ENCODE measurements at places on chromosomes 1 and 21.
A peak's percentile ranks its signal among the peaks of the same experiment; 100 is the strongest.

DNA sequence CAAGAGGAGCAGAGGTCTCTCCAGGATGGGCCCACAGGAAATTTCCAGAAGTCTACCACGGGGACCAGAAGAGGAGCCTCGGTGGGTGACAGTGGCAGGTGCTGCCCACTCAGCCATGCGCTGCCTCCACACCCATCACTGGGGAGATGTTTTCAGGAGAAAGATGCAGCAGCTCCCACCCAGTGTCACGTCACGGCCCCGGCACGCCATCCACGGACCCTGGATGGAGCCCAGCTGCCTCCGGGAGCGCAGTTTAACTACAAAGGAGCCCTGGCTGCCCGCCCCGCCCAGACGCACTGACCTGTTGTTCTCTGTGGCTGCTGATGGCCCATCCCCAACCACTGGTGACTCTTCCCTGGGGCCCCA is 6.8 kb downstream of the TSPEAR start:
- no peak for DNase-seq

DNA sequence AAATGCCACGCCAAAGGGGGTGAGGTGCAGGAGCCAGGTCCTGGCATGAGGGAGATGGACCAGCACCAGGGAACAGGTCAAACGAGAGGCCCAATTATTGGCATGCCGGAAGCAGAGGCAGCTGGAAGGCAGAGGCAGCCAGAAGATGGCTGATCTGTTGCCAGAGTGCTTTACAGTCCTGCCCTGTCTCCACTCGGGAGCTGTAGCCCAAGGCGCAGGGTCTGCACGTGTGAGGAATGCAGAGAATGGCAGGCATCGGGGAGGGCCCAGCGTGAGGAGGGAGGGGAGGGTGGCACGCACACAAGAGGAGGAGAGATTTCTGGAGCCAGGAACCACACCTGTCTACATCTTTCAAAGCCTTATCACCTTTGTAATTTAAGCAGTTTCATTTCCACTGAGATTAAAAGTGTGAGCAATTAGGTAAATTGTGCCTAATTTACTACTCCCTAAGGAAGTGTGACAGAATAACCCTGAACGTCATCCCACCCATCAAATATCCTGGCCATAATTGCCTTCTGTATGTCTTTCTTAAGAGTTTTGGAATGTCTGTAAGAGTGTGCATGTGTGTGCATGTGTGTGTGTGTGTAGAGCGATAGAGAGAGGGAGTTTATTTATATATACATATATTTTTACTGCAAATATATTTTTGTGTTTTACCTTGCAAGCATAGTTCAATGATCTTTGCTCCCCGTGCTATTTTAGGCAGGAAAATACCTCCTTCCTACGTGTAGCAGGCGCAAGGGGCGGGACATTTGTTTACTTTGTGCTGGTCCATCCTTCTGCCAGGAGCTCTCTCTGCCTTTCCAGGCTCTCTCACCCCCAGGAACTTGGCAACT is 125.5 kb upstream of the SERBP1 start:
- no peak for DNase-seq

GRCh38 chr1:24490101-24490781 is 12.4 kb upstream of the RCAN3 start:
- DNase-seq = no peak

- no peak for DNase-seq
Measured at GRCh38 chr1:9278116-9278515, 14.6 kb upstream of the SPSB1 start.

DNA sequence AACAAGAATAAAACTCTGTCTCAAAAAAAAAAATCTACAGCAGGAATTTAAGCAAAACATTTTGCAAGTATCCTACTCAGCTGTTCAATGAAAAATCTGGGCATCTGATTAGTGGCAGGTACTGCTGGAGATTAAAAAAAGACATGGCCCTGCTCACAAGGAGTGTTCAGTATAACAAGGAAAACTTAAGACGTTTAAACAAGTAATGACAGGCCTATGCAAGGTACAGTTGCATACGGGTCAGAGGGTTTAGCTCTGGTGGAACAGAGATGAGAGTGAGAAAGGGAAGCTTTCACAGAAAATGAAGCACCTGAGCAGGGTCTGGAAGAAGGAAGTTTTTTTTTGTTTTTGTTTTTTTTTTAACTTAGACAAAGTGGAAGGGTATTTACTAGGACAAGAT is 23.0 kb downstream of the SNRNP40 start:
- no peak for DNase-seq

- DNase-seq = no peak
Measured at GRCh38 chr1:85465786-85466134, 801 bp upstream of the DDAH1 start.

- DNase-seq = no peak
Measured at GRCh38 chr1:174219606-174220370, 60.5 kb downstream of the RABGAP1L start.

GRCh38 chr1:6011161-6011945 is 19.1 kb upstream of the NPHP4 start:
- DNase-seq = no peak

GRCh38 chr21:35303085-35303484 is 254.0 kb upstream of the RUNX1 start:
- DNase-seq = peak; percentile 91

GRCh38 chr1:243959998-243960397 is 91.1 kb upstream of the ZBTB18 start:
- no peak for DNase-seq

GRCh38 chr1:54302951-54303843 is 103.0 kb downstream of the SSBP3 start:
- DNase-seq = no peak

GRCh38 chr1:156629823-156630449 is 10.7 kb downstream of the HAPLN2 start:
- DNase-seq = no peak

GRCh38 chr21:17436626-17437111 is 76.2 kb upstream of the CXADR start:
- DNase-seq = no peak

GRCh38 chr1:36384542-36385409 is 948 bp downstream of the STK40 start:
- DNase-seq = no peak

DNA sequence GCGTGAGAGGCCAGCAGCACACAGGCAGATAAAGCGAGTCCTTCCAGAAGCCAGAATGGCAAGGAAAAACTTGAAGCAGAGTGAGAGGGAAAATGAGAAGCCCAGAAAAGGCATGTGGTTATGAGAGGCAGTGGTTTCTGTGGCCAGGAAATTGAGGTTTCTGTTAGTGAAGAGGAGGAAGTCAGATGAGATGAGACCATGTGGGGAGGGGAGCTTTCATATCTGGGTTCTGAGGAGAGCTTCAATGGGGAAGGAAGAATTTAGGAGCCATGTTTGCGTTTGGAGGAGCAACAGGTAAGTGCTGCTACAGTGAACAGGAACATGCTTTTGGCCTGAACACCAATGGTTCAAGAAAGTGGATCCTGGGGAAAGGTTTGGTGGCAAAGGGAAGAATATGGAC is 6.1 kb upstream of the CD1A start:
- no peak for DNase-seq

GRCh38 chr1:224160171-224160682 is 22.8 kb upstream of the DEGS1 start:
- no peak for DNase-seq

GRCh38 chr1:19087737-19088594 is 122.1 kb downstream of the UBR4 start:
- no peak for DNase-seq

- no peak for DNase-seq
Measured at GRCh38 chr1:153534226-153534924, 1.4 kb downstream of the S100A6 start.

GRCh38 chr1:28173151-28173979 is 3.1 kb downstream of the PTAFR start:
- DNase-seq = no peak

GRCh38 chr1:16266411-16267118 is 29.6 kb upstream of the CPLANE2 start:
- DNase-seq = no peak

GRCh38 chr21:45508607-45509565 is 33.4 kb downstream of the SLC19A1 start:
- no peak for DNase-seq

GRCh38 chr1:109618661-109619575 is 498 bp downstream of the GNAT2 start:
- DNase-seq = no peak

GRCh38 chr1:1020000-1020404 is at the start of gene AGRN:
Gene AGRN (plus strand): TSS chr1:1020120. CDS start chr1:1020173, 53 bp downstream.
- DNase-seq = no peak

GRCh38 chr1:231549733-231550447 is 21.4 kb downstream of the TSNAX start:
- DNase-seq = no peak

DNA sequence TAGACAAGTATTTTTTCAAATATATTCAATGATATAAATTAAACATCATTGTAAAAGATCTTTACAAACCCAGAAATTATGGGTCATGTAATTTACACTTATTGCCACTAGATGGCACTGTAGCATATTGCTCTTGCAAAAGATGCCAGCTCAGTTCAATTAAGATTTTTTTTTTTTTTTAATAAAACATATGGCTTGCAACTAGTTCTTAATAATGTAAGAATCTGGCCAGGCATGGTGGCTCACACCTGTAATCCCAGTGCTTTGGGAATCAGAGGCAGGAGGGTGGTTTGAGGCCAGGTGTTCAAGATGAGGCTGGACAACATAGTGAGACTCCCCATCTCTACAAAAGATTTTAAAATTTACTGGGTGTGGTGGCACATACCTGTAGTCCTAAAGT is 49.4 kb upstream of the DESI2 start:
- DNase-seq = peak; percentile 15

DNA sequence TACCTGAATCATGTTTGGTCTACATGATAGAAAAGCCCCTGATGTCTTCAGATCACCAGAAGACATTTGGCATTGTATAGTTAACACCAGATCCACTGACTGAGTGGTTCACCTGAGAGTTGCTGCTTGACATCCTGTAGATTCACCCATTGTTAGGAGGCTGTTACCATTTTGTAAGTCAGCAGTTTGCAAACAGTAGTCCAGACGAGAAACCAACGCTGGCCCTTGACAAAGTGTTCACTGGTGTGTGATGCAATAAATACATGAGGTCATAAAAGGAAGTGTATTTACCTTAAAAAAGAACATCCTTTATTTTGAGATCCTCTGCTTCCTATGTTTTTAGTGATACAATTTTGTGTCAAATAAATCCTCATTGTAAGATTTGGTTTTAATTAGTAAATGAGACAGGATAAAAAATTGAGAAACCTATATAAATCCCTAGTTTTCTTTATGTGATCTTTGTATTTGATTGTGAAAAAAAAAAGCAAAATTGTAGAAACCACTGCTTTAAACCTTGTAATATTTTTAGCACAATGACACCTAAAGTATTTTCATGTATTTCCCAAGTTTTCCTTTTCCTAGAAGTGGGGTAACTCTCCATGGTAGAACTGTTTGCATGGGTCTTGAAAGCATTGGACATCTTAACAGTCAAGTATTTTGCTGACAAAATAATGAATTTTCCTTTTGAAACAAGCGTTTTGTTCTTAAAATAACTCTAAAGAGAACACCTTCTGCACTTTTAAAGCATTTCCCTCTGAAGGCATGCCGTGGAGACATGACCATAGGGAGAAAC is 204.3 kb downstream of the FGGY start:
- DNase-seq = no peak

GRCh38 chr1:89659322-89660081 is 26.6 kb downstream of the LRRC8C start:
- no peak for DNase-seq

- no peak for DNase-seq
Measured at GRCh38 chr21:45109831-45110492, 35.6 kb downstream of the ADARB1 start.

DNA sequence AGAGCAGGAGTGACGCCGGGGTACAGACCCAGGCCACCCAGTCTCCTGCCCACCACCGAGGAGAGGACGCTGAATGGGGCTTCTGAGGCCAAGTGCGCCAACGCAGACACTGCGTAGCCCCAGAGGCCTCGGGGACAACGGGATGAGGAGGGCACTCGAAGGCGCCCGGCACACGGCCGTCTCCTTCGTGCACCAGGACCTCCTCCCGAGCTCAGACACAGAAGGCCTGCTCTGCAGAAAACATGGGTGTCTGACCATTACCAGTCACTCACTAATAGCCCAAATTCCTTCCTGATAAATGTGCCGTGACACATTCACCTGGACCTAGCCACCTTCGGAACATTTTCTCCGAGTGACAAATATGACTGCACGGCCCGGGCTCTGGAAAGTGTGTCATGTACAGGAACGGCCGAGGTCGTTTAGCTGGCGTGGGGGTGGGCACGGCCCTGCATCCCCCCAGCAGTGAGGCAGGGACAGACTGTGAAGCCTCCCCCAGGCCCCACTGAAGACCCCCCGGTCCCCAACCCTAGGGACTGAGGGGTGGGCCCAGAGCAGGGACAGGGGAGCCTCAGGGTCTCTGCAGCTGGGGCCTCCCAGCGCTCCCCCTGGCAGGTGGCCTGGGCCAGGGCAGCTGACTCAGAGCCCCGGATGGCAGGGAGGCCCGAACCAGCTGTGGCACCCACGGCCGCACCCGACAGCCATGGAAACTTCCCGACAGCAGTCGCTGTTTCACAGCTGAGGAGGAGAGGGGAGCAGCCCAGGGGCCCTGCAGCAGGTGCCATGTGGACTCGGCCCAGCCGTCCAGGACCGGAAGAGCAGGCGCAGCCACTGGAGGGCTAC is 16.7 kb upstream of the COL6A2 start:
- DNase-seq = no peak

DNA sequence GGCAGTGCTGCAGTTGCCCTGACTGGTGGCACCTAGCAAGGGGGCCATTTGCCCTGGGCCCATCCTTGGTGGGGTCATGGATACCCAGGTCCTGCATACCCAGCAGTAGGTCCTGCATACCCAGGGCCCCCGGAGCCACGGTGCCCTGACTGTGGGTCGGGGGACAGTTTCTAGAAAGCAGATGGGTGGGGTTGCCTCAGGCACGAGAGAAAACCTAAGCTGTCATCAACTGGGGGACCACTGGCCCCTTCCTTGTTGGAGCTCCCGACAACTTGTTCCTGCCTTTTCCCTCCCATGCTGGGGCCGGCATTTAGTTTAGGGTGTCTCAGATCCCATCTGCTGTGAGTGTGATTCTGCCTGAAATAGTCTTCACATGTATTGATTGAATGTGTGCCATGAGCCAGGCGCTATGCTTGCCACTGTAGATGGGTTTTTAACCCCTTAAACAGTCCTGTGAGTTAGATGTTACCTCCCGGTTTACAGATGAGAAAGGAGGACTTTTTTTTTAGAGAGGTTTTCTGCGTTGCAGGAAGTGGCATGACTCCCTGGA is 15.6 kb downstream of the SPSB1 start:
- DNase-seq = no peak

- DNase-seq = no peak
Measured at GRCh38 chr1:32878183-32878582, 7.5 kb upstream of the FNDC5 start.

DNA sequence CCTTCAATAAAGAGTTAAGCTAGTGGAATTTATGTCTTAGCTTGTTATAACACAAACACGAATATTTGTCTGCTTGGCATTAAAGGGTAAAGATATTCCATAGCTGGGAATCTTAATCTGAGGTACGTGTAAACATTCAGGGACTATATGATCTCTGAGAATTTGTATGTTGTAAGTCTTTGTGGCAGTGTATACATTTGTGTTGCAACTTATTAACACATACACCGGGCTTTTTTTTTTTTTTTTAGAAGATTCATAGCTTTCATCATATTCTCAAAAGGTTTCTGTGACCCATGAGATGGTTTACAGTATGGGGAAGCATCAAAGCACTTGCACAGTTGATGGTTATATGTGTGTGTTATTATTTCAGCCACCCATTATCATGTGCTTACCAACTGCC is 3.0 kb downstream of the GGPS1 start:
- DNase-seq = no peak

Data from HS-5 (cell line).